Foreskin keratinocyte (primary cell): ENCODE measurements at places on chromosomes 7 and 10. TPM values are rescaled to one million over a fixed set of nuclear protein-coding genes. Genes with fewer than 3 reads are reported as not detected.

Gene ZNRF2
- total RNA-seq: 7.3 and 8.2 TPM in 2 replicates

DNA sequence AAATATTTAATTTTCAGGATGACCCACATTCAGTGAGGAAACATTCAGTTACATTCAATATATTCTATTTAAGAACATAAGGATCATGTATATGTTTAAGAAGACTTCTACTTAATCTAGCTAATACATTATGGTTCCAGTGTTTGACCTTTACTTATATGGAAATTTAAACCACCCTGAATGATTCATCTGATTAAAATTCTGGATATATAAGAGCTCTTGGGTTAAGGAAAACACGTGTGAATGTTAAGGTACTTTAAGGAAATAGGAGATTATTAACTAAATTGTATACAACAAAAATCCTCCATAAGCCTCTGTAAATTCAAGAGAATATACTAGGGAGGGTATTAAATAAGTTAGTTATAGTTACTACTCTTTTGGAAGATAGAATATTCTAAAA is 40.9 kb downstream of the HDAC9 start:
- no peak for DNase-seq

Gene TAX1BP1
- total RNA-seq: 62.2 and 66.8 TPM in 2 replicates

DNA sequence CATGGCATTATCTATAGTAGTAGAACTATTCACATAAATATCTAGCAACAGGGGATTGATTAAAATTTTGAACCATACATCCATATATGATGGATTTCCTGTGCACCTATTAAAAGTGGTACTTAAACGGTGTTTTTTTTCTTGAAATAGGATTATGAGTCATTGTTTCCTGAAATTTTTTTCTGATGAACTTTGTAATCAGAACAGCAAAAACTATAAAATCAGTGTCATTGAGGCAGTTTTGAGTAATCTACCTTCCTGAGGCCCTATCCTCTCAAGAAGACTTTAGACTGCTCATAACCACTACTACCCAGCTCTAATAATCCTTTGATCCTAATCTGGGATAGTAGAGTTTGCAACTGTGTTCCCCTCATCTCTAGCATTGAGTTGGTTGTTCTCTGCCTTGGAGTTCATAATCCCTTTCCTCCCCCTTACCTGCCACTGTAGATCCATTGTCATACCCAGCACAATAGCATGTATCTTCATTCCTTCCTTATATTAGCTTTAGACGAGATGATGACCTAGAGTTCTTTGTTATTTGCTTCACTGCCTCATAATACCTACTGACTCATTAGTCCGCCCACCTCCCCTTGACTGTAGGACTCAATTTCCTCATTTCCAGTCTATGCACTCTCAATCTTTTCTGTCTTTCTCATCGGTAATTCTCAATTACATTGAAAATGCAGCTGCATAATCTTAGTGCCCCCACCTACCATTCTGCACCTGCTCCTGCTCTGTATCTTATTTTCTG is 133.4 kb downstream of the LRRC4 start:
- DNase-seq: no peak

Gene CYP26C1
- total RNA-seq: not detected in 2 replicates
